ENCODE measurements at places on chromosomes 1 and 21.

- DNase-seq = no peak
These were observed 61.4 kb upstream of the CXADR start for GRCh38 chr21:17451364-17451891.

- DNase-seq = no peak
These were observed 110.2 kb downstream of the FCRL5 start for GRCh38 chr1:157442065-157442464.

DNA sequence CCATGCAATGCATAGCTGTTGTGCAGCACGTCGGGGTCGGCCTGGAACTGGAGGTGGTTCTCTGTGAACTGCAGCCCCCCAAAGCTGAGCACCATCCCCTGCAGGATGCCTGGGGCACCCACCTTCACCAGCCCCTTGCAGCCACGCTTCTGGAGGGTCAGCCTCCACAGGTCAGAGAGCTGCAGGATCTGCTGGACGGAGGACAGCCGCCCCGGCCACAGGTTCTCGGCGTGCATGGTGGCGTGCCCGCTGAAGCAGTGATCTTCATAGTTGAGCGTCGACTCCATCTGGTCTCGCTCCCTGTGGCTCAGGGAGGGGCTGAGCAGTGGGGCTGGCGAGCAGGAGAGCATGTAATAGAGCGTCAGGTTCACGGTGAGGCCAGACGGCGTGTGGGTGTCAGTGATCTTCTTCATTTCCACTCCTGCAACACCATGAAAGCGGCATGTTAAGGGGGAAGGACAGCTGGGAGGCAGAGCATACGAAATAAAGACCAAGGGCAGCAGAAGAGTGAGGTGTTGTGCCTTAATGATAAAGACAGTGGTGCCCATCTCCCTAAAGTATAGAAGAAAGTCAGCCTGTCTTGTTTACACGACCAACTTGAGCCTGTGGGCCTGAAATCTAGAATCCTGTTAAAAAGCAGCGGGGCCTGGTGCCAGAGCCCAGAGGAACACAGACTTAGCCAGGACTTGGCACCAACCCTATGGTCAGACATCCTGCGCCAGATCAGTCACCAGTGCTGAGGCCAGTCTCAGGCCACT is 3.0 kb downstream of the KIAA2013 start:
- no peak for DNase-seq

DNA sequence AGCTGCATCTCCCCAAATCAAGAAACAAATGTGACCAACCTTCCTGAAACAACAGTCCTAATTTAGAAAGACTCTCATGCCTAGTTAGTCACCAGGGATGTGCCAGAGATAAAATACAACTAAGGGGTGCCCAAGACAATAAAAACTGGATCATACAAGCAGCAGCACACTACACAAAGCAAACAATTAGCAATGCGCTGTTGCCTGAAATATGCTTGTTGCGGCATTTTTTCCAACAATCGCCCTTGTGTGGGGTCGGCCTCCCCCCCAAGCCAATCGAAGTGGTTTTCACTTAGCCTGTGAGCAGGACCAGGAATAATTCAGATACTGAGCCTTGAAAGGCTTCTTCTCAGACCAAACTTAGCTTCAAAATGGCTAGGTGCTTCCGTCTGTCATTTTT is 1.4 kb upstream of the STMN1 start:
- DNase-seq = no peak

GRCh38 chr1:94048413-94049164 is 72.4 kb downstream of the ABCA4 start:
- no peak for DNase-seq

DNA sequence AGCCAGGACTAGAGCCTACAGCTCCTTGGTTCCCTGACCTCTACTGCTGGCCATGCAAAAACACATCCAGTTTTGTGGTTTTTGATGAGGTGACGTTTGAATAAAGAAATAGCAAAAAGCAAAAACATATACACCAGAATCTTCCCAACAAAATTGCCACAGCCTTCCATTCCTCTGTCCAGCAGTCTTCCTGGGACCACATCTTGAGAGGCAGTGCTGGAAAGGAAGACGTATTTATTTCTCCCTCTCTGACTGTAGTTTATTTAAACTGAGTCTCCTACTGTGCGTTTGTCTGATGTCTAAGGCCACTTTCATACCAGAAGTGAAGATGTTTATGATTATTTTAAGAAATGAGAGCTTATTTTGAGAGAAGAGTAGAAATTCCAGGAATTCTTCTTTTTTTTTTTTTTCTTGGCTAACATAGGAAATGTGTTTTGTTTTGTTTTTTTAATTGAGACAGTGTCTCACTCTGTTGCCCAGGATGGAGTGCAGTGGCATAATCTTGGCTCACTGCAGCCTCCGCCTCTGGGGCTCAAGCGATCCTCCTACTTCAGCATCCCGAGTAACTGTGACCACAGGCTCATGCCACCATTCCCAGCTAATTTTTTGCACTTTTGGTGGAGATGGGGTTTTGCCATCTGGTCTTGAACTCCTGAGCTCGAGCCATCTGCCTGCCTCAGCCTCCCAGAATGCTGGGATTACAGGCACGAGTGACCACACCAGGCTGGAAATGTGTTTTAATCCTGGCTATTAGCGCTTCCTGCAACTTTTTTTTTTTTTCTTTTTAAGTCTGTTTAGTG is 118.5 kb downstream of the ITSN1 start:
- DNase-seq = no peak

DNA sequence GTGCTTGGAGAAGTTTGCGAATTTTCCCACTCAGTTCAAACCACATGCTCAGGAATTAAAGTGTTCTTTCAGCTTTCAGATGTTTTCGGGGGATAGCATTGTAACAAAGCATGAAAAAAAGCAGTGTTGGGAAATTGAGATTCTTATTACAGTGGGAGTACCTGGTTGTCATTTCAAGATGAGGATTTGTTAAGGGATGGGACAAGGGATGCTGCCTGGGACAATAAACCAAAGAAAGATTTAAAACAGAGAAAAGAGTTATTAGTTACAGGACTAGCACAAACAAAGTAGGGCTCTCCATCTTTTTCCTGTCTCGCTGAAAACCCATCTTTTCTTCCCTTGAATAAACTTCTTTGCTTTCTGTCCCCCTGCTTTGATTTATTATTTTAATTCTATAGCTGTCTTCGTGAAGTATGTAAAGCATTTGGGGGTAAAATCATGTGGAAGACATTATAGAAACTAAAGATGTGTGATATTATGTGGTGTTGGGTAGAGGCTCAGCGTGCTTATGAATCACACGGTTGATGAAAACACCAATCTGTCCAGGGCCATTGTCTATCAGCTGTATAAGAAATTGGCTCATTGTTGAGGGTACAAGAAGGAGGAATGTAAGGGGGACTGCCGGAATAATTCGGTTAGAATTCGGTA is 277.6 kb downstream of the KIF26B start:
- DNase-seq = no peak

- peak; percentile 82 for DNase-seq
These were observed 4.8 kb downstream of the FAAP20 start for GRCh38 chr1:2189459-2190425.

- no peak for DNase-seq
These were observed 6.7 kb upstream of the LGALS8 start for GRCh38 chr1:236516929-236517704.

- no peak for DNase-seq
These were observed 34.4 kb downstream of the MRPL39 start for GRCh38 chr21:25572861-25573310.

- DNase-seq = no peak
These were observed 129.2 kb downstream of the RGS21 start for GRCh38 chr1:192445839-192446489.

Measured in stimulated activated naive B cell treated with anti-CD40 and anti-IgM and Interleukin-4, amounts not matched to agents 10 μg/mL and 1 μg/mL and 100 μg/mL, for 72 hours (primary cell).